Glutamatergic neuron (in vitro differentiated cells): ENCODE measurements at places on chromosomes 16 and 17.
A peak's percentile ranks its signal among the peaks of the same experiment; 100 is the strongest.

GRCh38 chr17:64771980-64772844 lies 110.1 kb upstream of the SMURF2 start:
- no peak for DNase-seq

GRCh38 chr16:68756239-68756915 lies 19.3 kb downstream of the CDH1 start:
- DNase-seq, result no peak

DNA sequence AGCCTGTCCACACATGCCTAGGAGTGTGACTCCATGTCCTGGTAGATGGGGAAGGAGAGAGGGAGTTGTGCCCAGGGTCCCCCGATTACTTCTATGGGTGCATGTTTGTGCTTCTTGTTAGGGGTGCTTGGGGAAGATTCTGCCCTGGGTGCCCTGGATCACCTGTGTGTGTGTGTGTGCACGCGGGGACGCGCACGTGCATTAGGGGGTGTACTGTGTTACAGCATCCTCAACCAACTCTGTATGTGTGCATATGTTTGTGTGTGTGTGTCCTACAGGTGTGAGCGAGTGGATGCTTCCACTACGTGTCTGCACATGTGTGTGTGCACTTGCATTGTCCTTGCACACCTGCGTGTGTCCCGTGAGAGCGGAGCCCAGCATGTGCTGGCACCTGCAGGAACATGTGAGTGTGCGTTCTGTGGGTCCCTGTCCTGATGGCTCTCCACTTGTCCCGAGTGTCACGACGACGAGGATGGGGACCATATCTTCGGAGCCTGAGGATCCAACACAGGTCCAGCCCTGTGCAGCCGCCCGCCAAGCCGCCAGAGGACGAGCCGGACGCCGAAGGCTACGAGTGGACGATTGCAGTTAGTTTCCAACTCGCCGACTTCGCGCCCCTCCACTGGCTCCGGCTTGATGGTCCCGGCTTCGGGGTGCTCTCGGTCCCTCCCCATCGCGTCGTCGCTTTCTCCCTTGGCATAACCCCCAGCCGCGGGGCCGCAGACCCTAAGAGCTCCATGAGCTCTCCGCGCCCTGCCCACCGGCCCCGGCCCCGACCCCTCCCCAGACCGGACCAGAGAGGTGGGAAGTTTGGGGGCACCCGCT lies 6.0 kb upstream of the TBC1D3B start:
- peak; percentile 64 for DNase-seq

GRCh38 chr16:5381481-5381880 lies 283.9 kb upstream of the EEF2KMT start:
- no peak for DNase-seq

DNA sequence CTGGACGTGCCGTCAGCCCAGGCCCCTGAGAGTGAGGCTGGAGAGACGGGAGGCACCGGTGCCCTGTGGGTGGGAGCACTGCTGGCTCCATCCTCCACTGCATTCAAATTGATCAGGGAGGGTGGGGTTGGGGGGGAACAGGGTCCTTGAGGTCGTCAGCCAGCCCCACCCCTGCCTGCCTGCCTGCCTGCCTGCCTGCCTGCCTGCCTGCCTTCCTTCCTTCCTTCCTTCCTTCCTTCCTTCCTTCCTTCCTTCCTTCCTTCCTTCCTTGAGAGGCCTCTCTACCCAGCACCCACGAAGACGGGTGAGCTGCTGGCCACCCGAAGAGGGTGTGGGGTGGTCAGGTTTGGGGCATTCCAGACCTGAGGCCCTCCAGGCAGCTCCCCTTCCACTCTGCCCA lies 16.0 kb downstream of the BAHCC1 start:
- no peak for DNase-seq

DNA sequence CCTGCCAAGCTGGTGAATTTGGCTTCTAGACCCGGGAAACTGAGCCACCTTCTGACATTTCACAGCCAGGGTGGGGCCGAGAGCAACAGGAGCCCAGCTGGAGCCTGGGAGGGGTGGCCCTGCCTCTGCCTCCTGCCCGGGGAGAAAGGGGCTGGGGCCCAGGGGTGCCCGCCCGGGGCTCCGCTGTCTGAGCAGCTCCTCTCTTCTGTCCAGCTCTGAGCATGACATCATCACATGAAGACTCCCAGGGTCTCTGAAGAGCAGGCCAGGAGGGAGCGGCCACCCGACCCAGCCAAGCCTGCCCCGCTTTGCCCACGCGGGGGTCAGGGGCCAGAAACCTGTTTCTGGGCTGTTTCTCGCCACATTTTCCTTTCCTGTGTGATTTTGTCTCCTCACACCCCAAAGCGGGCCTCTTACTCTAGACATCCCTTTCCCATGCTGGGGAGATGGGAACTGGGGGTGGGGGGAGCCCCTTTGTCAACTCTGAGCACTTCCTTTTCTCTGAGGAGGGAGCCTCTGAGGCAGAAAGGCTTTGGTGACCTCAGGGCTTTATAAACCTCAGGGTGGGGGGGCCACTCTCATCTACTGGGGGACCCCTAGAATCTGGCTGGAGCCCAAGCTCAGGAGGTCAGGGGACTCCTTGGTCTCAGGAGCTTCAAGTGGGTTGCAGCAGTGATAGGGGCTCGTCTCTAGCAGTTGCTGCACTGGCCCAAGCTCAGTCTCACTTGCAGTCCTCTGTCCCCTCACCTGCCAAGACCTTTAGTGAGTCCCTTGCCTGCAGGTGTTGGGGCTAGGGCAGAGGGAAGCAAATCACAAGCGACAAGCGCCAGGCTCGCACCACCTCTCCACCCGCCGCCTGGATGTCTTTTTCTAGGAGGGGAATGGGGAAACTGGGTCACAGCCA lies 7.6 kb downstream of the UBALD2 start:
- no peak for DNase-seq

DNA sequence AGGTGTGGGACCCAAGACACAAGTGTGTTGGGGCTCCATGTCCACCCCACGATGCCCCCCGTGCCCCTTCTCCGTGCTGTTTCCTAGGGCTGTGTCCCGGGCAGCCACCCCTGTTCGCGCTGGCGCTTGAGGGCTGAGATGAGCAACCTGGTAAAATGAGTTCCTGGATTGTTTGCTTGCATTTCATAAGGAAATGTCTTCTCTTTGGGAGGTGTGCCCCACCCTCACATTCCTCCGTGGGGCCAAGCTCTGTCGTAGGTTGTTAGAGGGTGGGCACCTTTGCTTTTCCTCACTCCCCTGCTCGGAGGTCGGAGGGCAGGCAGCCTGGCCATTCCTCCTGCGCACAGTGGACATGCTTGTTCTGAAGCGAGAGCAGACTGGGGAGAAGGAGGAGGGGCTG lies 171.3 kb upstream of the CHMP6 start:
- no peak for DNase-seq

- no peak for DNase-seq
Measured at GRCh38 chr16:75323933-75324332, 72.5 kb upstream of the BCAR1 start.

GRCh38 chr16:56163938-56164337 lies 27.4 kb upstream of the GNAO1 start:
- no peak for DNase-seq

DNA sequence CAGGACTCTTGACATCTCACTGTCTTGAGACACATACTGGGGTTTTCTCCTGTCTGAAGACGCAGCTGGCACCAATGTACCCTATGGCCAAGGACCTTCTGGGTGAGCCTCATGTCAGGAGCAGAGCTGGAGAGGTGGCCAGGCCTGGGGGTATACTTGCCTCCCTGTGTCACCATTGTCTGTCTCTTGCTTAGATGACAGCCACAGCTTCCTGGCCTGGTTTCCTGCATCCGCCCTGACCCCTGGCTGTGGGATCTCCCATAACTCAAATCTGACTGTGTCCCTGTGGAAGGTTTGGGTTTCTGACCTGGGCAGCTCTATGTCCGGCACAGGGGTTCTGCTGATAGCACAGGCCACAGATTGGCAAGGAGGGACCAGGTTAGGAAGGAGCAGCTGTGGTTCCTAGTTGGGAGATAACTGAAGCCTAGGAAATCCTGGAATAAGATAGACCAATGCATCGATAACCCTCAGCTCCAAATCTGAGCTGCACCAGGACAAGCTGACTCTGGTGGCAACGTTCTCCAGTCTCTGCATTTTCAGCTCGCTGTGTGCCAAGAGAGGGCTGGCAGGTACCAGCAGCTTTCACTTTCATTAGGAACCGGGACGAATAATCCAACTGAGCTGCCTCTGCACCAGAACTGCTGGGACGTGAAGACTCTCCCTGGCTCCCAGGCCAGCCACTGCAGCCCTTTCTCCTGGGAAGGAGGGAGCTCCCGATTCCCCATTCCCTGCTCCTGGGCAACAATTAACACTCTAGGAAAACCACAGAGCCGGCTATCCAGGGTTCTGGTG lies 5.0 kb downstream of the DEXI start:
- no peak for DNase-seq

GRCh38 chr16:75074920-75075687 lies 41.5 kb downstream of the LDHD start:
- DNase-seq, result no peak

GRCh38 chr16:24635900-24636610 lies 93.4 kb upstream of the TNRC6A start:
- DNase-seq, result no peak

GRCh38 chr16:75081179-75081859 lies 35.3 kb downstream of the LDHD start:
- no peak for DNase-seq

DNA sequence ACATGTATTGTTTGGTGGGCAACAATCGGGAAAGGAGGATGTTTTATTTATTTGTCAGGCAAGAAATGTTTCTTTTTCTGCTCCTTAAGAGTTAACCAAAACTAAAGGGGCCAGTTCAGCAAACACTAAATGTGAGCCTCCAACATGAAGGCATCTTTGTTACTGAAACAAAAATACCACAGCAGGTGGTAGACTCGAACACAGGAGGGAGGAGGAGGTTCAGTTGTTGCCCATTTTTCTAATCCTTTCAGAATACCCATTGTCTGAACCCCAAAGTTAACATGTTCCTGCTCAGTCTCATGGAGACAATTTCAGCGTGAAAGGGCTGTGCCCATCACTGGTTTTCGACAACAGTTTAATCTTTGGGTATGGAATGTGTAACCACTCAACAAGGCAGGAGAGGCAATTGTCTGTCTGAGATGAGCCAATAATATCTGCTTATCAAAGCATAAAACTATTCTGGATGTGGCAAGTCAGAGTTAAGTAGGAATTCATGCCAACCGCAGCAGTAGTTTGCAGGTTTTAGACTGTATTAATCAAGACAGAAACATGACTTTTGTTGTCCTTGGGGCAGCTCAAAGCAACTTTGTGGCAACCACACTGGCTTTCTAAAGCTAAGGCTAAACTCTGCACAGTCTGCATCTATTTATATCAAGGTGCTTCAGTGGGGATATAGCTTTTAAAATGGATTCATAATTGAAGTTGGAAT lies 211.7 kb downstream of the FTO start:
- no peak for DNase-seq

- DNase-seq, result no peak
Measured at GRCh38 chr17:61782683-61783082, 80.6 kb downstream of the BRIP1 start.
